DMS 273 treated with DMSO at 0.1 percent for 48 hours (cell line): ENCODE measurements at places on chromosomes 16 and 17.

DNA sequence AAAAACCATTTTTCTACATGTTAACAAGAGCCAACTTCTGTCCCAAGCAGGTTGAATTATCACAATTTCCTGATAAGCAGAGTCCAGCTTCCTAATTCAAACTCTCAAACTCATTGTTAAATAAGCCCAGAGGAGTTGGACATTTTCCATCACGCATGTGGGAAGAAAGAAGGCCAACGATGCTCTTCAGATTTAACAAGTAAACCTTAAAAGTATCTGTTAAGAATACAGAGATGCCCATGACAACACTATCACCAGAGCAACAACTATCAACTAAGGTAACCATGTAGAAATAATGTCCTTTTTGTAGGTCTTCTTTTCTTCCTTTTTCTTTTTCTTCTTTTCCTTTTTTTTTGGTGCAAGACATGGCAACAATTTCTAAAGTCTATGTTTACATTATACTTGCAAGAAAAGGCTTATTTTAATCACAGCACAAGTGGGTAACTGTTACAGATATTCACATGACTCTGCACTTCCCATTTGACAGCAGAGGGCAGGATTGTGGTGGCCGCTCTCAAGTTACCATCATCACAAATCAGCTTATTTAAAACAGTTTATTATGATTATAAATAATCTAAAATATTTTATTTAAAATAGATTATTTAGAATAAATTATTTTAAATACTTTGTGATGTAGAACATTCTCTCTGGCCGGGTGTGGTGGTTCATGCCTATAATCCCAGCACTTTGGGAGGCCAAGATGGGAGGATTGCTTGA, 35.7 kb upstream of the DHRS7B start:
- no peak for DNase-seq

DNA sequence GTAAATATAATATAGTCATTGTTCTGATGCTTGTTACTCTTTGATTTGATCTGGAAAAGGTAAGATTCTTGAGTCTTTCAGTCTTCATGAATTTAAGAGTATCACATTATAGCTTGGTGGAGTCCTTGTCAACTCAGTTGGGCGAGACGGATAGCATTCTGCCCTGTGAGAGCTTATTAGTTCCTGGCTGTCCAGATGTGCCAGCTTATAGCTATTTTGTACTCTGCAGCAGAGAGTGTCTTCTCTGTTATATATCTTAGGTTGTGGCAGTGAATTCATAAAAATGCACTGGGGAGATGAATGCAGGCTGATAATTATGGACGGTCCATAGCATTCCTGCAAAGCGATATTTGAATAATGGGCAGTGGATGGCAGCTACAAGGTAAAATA, 51.0 kb upstream of the CRISPLD2 start:
- no peak for DNase-seq

GRCh38 chr16:81571592-81572385, 127.2 kb downstream of the CMIP start:
- no peak for DNase-seq

DNA sequence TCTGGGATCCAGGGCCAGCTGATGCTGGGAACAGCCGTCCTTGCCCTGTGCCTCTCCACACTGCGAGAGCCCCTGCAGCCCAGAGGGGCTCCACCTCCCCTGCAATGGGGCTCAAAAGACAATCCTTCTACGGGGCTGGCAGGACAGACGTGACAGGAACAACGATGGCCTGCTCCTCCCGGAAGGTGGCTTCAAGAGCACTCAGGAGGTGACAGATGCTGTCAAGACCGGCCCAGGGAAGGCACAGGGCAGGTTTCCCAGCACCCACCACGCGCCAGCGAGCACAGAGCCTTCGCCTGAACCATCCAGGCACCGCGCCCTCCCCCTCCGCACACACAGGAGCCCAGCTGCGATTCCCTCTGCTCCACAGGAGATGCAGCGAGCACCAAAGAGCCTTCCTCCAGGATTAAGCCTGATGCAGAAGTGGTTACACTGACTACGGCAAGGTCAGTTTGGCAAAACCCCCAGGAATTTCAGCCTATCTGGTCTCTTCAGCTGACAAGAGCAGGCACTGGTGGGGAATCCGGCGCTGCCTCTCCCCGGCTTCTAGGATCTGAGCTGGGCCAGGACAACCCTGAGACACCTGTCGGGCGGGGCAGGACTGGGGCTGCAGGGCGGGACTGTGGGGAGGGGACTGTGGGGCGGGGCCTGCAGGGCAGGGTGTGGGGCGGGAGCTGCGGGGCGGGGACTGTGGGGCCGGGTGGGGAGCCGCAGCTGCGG, 103.4 kb downstream of the ZNF778 start:
- no peak for DNase-seq

DNA sequence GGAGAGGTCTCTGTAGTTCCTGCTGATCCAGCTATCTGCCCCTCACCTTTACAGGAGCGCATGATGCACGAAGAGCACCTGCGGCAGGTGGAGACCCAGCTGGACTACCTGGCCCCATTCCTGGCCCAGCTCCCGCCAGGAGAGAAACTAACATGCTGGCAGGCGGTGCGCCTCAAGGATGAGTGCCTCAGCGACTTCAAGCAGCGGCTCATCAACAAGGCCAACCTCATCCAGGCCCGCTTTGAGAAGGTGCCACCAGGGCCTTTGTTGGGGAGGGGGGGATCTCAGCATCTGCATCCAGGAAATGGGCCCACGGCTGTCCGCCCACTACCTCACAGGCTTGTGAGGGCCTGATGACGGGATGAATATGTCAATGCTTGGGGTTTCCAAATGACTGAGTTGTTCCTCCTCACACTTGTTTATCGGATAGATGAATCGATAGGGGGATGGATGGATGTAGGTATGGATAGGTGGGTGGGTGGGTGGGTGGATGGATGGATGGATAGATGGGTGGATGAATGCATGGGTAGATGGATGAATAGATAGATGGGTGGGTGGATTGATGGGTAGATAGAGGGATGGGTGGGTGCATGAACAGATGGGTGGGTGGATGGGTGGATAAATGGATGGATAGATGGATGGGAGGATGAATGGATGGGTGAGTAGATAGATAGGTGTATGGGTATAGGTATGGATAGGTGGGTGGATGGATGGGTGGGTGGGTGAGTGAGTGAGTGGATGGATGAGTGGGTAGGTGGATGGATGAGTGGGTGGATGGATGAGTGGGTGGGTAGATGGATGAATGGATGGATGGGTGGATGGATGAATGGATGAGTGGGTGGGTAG, 7.0 kb upstream of the KATNB1 start:
- DNase-seq, result no peak

DNA sequence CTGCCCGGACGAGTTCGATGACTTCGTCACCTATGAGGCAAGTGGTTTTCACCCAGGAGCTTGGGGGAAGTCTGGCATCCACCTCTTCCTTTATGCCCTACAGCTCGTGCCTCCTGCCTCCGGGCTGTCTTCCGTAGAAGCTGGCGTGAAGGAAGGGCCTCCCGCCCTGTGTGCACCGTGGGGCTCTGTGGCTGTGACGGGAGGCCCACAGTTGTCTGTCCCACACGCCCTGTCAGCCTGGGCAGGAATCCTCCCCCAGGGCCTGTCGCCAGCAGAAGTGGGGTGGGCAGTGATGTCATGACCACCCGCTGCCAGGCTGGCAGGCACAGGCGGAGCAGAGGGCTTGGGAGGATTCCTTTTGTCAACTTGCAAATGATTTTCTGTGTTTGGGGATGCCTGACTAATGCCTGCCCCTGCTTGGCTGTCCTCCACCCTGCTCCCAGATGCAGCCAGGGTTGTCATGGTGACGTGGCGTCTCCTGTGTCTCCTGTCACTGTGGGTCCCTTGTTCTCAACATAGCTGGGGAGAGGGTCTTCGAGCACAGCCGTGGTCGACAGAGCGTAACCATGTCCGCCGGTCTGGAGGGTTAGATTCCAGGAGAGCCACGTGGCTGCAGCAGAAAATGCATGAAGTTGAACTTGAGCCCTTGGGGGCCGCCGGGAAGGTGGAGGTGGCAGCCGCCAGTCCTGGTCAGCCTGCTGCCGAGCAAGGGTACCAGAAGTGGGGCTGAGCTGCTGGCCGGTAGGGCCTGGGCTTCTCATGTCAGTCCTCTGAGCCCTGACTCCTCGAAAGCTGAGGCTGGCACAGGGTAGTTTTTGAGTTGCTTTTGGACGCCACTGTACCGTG, 46.1 kb downstream of the RAB11FIP3 start:
- no peak for DNase-seq

- peak; percentile 55 for DNase-seq
Measured at GRCh38 chr17:37506678-37507077, 17.0 kb downstream of the DUSP14 start.

- DNase-seq, result peak; percentile 12
Measured at GRCh38 chr16:74309789-74310781, 13.5 kb downstream of the PSMD7 start.

DNA sequence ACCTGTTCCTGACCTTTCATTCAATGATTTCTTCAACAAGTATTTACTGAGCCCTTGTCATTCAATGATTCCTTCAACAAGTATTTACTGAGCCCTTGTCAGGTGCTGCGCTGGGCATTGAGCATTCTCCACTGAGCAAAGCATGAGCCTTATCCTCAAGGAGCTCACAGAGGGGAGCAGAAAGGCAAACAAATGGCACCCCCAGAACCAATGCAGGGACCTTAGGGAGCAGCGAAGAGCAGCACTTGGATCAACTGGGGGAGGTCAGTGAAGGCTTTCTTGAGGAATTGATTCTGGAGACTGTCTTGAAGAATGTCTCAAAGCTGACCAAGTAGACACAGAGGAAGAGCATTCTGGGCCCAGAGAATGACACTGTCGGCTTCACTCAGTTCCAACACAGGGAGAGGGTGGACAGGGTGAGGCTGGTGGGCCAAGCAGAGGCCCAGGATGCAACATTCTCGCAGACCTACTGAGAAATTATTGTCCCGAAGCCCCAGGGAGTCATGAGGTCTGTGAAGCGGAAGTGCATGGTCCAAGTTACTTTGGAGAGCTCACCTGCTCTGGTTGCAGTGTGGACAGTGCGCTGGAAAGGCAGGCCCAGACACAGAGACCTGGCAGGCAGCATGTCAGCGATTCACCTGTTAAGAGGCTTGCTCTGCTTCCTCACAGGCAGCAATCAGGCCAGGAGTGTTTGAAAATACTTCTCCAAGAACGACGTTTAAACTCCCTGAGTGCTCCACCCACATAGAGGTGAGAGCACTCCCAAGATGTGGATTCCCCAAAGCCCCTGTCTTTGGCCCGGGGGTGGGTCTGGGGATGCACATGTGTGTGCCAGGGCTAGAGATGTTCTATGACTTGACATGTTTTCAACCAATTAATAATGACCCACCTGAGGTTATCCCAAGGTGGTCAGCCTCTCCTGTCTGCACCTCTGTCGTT, 3.2 kb upstream of the MPO start:
- no peak for DNase-seq

DNA sequence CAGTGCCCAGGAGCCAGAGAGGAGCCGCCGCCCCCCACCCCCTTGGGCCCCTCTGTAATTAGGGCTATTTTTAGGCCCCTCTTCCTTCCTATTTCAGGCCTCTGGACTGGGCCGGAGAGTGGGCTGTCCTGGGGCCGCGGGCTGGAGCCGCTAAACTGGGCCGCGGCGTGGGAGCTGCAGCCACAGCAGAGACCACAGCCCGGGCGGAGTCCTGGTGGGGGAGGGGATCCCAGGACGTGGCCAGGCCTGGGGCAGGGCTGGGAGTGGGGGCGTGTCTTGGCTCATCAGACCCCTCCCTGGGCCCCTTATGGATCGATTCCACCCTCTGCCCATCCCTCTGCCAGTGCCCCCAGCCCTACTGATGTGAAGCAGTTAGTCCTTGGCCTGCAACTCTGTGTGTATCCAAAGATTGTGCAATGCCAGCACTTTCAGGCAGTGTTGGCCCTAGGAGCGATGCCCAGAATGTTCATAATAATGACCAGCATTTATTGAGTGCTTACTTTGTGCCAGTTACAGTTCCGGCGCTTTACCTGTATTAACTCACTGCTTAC, 15.0 kb upstream of the TAC4 start:
- no peak for DNase-seq

- no peak for DNase-seq
Measured at GRCh38 chr16:79294568-79294967, 306.0 kb downstream of the MAF start.

DNA sequence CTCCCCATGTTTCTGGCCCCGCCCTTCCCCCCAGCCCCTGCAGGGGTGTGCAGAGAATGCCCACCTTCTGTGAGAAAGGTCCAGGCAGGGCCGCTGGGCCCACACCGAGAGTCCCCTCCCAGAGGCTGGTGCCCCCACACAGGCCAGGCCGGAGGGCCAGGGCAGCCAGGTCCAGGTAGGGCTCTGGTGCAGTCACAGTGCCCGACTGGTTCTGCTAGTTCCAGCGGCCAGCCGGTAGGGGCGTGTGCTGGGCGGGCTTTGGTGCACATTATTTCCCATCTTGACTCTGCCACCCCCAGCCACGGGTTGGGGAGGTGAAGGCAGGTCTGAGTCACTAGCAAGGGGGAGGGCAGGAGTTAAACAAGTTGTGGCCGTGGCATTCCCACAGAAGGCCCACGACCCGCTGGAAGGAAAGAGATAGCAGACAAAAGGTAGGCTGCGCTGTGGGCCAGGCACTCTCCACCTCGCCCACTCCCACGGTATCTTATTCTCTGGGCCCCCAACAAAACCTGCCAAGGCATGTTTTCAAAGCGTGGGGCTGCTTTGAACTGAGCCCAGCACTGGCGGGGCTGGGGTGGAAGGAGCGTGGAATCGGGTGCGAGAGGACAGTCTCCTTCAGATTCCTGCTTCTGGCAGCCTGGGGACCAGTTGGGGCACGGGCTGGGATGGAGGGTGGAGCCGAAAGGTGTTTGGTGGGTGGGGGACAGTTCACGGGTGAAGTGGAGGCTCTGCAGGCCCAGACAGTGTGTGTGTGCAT, 1.9 kb downstream of the EPN3 start:
- no peak for DNase-seq

GRCh38 chr16:11624636-11625607, 38.2 kb upstream of the LITAF start:
- no peak for DNase-seq
